ENCODE measurements at places on chromosomes 16 and 17.

GRCh38 chr17:55641676-55642081, 81.0 kb downstream of the TMEM100 start:
- DNase-seq: peak; percentile 41

GRCh38 chr17:31511580-31511979, 120.1 kb downstream of the RAB11FIP4 start:
- DNase-seq: no peak

DNA sequence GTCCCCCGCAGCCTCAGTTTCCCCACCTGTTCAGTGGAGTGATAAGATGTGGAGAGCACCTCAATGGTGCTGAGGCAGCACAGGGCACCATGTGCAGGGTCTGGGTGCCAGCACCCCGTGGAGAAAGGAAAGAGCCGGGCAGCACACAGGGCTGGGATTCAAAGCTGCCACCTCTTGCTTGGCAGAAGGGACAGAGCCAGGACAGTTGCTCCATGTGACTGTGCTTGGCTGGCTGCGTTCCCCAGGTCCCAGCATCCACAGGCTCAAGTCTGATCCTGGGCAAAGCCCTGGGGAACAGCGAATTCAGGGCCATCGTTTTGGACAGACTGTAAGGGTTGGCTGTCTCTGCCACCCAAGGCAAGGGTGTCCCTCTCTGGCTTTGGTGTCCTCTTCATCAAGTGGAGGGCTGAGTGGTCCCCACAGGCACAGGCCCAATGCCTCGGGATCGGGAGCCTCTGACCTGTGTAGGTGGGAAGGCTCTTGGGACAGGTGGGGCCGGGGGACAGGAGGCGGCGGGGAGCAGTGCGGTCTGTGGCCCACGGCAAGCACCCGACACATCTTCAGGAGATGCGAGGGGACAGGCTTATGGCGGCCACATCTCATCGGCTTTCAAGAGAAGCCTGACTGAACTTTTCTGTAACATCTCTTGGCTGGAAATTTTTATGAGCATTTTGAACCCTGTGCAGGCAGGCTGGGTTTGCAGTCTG, 8.5 kb downstream of the ZNF469 start:
- no peak for DNase-seq

- peak; percentile 10 for DNase-seq
Measured at GRCh38 chr16:12323007-12323758, 346.6 kb downstream of the SNX29 start.

GRCh38 chr16:17313085-17313611, 157.6 kb downstream of the XYLT1 start:
- no peak for DNase-seq

DNA sequence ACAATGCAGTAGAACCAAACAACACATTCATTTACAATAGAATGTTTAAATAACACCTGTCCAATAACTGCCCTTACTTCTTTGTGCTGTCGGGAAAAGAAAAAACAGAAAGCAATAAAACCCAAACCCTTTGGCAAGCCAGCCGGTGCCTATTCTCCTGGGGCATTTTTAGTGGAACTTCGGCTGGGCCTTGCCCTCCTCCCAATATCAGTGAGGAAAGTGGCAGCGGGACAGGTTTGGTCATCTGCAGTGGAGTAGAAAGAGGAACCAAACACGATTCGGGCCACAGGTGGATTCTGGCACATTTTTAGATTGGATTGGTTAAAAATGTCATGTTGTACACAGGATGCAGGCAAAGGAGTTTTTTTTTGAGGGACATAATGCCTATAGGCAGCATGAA, 32.0 kb downstream of the PSME3IP1 start:
- DNase-seq: no peak

GRCh38 chr17:81612172-81612970, 24.5 kb downstream of the NPLOC4 start:
- no peak for DNase-seq

DNA sequence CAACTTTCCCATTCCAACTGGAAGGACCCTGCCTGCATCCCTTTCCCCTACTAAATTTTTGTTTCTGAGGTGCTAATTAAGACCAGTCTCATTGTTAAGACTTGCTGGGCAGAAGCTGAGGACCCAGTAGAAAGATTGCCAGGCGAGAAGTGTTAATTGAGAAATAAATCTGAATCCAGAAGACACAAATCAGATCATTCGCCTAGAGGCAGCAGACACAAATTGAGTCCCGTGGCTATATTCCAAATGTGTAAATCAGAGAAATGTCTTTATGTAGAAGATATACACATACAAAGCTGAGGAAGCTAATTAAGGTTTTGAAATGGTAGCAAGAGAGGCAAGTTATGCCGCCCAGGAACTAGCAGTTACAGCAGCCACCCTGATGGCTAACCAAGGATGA, 29.6 kb downstream of the CALCOCO2 start:
- DNase-seq: no peak

DNA sequence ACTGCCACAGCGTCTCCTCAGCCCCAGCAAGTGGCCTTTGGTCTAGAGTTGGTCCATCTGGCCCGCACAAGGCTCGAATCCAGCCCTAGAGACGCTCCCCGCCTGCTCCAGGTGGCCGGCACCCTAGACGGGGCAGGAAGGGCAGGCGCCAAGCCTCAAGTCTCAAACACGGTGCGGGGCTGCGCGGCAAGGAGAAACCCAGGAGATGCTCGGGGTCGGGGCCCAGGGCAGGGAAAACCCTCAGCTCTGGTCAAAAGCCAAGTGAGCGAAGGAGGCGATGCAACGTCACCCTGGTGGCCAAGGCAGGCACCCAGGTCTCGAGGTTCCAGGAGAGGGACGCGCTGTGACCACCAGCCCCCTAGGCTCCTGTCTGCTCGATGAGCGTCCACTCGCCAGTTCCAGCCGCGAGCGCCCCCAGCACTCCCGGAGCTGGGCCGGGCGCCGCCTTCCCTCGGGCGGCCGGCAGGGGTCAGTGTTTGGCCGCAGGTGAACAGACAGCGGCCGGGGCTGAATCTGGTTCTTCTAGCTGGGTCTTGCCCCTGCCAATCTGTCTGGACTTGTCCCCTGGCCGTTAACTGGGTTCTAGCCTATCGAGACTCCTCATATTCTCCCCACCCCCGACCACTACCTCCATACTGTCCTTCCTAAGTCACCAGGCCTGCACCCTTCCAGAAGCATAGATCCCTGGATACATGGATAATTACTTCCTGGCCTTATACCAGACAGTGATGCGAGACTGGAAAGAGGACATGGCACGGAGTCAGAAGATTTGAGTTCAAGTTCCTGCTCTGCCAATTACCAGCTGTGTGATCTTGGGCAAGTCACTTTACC, 44.0 kb downstream of the PRAC1 start:
- peak; percentile 66 for DNase-seq

- DNase-seq: no peak
Measured at GRCh38 chr16:67928147-67928546, 3.5 kb downstream of the CTRL start.
